ENCODE measurements at places on chromosomes 1 and 21. TPM values are rescaled to one million over a fixed set of nuclear protein-coding genes. Genes with fewer than 3 reads are reported as not detected.

- no peak for DNase-seq
These were observed 53.1 kb downstream of the TNR start for GRCh38 chr1:175690298-175690697.

The NFASC gene
- 3.8 TPM for total RNA-seq

GRCh38 chr1:173553312-173553711 is 49.6 kb downstream of the SLC9C2 start:
- no peak for DNase-seq

- DNase-seq: no peak
These were observed 15.1 kb upstream of the PADI3 start for GRCh38 chr1:17233675-17234320.

GRCh38 chr1:233993651-233994050 is 89.2 kb downstream of the SLC35F3 start:
- DNase-seq: no peak

The RHCE gene
- total RNA-seq: 2.4 TPM

The TNFRSF25 gene
- 104 TPM for total RNA-seq

DNA sequence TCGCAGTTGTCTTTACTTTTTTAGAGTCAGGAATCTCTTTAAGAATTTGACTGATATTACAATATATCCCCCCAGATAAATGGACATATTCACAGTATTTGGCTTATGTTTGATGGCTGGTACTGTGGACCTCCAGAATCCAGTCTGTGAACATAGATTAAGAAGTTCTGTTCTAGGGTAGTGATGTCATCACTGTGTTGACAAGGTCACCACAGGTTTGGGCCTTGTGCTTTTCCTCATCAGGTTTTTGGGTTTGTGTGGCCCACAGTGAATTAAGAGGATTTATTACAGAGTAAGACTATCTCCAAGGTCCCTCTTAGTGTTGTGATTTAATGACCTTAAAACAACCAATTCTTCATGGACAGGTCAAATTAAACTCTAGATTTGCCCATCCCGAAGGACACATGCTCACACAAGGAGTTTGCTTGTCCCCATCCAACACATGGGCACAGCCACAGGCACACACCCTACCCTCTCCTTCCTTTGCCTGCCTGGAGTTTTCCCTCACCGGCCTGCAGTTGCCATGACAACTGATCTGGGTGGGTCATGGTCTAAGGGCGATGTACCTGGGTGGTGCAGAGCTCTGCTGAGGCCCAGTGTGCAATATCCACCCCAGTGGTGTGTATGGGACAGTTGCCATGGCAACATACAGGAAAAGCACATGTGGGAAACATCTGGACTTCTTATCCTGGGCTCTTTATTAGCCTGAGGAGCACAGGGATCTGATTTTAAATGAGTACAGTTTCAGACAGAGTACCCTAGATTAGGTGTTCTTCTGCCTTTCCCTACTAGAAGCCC is 98.6 kb downstream of the NAV1 start:
- DNase-seq: peak; percentile 43

GRCh38 chr1:34681480-34682451 is 73.1 kb upstream of the GJB5 start:
- DNase-seq: peak; percentile 75

The ST6GALNAC5 gene
- total RNA-seq: 0.87 TPM

- DNase-seq: no peak
These were observed 175.0 kb downstream of the CTH start for GRCh38 chr1:70586046-70586445.

GRCh38 chr1:162110910-162111309 is 41.4 kb downstream of the NOS1AP start:
- DNase-seq: no peak

The PRELP gene
- total RNA-seq: 0.13 TPM

DNA sequence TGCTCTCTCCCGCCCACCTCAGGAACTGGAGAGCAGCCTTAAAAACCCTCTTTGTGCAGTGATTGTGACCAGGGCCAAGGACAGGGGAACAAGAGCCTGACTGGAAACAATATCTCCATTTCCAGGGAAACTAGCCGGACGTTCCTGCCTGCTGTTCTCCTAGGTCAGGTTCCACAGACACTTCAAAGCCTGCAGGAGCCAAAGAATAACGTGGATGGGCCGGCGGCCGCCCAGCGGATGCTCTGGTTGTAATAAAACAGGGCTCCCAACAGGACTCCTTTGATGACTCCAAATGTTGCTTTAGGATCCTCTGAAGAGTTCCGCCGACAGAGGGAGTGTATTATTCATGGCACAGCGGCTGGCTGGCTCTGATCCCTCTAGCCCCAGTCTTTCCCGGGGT is 162.2 kb downstream of the PLXNA2 start:
- no peak for DNase-seq

DNA sequence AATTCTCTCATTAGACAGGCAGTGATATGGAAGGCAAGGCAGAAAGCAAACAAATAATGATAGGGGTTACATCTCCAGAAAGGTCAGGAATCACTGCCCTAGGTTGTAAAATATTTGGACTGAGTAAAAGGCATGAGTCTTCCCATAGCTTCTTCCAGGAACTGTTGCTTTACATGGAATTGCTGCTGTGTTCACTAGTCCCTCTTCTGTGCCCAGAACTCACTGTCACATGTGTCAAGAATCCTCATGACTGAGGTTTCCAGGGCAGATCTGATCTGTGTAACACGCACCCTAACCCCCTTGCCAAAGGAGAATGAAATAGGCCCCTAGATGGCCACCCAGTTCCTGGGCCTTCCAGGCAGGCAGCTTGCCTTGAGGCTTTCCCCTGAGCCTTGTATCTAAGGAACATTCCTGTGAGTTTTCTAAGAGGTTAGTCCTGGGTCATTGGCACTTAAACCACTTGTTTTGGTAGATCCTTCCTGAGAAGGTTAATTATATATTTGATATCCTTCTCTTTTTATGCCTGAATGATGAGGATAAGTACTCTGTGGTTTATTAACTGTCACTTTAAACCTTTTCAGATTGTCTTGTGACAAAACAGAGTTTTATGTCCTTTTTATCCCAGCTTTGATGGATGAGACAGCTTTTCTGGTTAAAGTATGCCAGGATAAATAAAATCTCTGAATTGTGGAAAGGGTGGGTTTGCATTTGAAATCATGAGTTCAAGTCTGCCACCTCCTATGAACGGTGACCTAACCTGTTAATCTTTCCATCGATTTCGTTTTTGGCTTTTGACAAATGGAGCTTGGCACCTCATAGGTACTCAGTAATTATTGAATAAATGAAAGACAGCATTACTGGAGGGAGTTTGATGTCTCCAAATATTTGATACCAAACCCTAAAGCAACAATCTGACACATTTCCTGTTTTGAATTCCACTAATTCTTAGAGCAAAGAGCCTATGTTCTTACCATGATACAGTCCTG is 163.3 kb downstream of the DHRS3 start:
- no peak for DNase-seq

The RGS13 gene
- total RNA-seq: not detected

DNA sequence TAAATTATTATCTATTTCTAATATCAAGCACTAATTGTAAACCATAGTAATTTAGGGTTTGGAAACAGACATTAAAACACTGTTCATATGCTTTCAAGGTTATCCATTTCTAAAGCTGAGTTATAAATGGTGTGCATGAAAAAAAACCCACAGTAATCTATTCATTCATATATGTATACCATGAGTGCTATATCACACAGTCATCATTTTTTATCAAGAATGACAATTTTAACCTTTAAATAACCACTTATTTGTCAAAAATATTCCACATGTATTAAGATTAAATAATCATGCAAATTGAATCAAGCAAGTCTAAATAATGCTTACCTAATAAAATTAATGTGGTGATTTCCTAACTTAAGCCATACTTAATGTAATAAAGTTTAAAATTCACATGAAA is 6.0 kb downstream of the ZSWIM5 start:
- DNase-seq: no peak

GRCh38 chr1:220294846-220295301 is 22.6 kb upstream of the RAB3GAP2 start:
- no peak for DNase-seq

The SPRR2G gene
- not detected for total RNA-seq

DNA sequence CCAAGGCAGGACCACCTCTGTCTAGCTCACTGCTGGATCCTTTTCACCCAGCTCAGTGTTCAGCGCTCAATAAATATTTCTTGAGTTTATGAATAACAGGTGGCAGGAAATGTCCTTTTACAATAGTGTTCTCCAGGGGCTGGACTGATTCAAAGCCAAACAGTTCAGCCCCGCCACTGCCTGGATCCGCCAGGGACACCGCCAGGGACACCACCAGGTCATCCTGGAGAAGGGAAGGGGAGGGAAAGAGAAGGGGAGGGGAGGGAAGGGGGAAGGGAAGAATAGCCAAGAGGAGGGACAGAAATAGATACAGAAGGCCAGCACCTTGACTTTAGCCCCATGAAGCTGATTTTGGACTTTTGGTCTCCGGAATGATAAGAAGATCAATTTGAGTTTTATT is 255.6 kb downstream of the GRIK3 start:
- DNase-seq: no peak

DNA sequence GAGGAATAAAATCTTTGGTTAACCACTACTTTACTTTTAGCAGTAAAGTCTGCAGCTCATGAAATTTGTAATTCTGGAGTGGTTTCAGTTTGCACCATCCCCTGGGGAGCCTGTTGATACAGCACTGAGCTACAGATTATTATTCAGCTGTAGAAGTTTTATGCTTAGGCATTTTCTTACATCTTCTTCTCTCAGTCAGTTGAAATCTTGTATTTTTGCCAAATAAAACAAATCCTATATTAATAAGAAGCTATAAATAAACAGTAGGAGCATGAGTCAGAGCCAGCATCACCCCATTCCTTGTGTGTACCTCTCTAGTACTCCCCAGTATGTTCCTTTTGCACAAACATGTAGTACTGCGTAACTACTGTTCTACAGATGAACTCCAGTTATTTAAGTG is 118.9 kb downstream of the ATF6 start:
- no peak for DNase-seq

The RBM11 gene
- 4.8 TPM for total RNA-seq

The NPL gene
- total RNA-seq: 4.8 TPM

The PLA2G2F gene
- total RNA-seq: not detected

- no peak for DNase-seq
These were observed 34.6 kb upstream of the APOBEC4 start for GRCh38 chr1:183687546-183688304.

- DNase-seq: no peak
These were observed 33.6 kb upstream of the RAB4A start for GRCh38 chr1:229237320-229237719.

The PROX1 gene
- 7.2 TPM for total RNA-seq

The HOOK1 gene
- total RNA-seq: 8.2 TPM

The FAM43B gene
- total RNA-seq: 1.7 TPM

DNA sequence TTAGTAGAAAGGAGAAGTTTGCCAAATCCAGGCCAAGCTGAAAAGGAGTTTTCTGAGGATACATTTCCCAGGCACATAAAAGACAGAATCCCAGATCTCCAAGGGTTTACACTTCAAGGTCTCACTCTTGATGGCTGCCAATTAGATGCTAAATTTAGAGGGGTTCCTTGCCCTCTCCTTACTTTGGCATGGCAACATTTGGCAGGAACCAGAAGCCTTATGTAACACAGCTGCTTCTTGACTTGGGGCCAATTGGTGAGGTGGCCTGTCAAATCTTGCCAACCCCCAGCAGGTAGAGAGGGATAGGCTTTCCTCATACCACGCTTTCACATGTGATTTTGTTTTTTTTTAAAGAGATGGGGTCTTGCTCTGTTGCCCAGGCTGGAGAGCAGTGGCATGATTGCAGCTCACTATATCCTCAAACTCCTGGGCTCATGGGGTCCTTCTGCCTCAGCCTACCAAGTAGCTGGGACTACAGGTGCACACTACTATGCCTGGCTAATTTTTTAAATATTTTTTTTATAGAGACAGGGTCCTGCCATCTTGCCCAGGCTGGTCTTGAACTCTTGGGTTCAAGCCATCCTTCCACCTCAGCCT is 25.2 kb upstream of the NKAIN1 start:
- no peak for DNase-seq

- DNase-seq: no peak
These were observed 229.3 kb downstream of the USH2A start for GRCh38 chr1:216193839-216194443.

The AVPR1B gene
- not detected for total RNA-seq

GRCh38 chr1:192559115-192560006 is 16.2 kb upstream of the RGS1 start:
- DNase-seq: no peak

DNA sequence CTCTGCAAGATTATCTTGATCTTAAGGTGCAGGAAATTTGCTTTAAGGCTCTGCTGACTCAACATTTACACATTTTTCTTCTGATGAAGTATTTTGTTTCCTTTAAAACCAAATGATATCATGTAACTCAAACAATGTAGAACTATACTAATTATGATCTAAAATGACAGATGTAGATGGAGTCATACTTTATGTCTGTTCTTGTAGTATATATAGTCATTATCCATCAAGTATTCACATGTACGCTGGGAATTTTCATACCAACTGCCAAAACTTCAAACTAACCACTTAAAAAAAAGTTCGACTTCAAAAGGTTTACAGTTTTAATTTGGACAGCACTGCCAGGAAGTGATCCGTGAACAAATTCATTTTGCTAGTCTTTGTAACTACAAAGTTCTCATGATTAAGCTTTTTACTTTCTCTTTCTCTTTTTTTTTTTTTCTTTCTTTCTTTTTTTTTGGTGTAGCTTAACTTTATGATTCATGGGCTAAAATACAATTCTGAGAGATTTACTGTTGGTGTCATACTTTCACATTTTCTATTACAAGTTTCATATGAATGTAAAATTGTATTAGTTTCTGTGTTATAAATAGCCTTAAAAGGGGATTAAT is 509.0 kb upstream of the CXADR start:
- DNase-seq: no peak

The CRP gene
- total RNA-seq: not detected

DNA sequence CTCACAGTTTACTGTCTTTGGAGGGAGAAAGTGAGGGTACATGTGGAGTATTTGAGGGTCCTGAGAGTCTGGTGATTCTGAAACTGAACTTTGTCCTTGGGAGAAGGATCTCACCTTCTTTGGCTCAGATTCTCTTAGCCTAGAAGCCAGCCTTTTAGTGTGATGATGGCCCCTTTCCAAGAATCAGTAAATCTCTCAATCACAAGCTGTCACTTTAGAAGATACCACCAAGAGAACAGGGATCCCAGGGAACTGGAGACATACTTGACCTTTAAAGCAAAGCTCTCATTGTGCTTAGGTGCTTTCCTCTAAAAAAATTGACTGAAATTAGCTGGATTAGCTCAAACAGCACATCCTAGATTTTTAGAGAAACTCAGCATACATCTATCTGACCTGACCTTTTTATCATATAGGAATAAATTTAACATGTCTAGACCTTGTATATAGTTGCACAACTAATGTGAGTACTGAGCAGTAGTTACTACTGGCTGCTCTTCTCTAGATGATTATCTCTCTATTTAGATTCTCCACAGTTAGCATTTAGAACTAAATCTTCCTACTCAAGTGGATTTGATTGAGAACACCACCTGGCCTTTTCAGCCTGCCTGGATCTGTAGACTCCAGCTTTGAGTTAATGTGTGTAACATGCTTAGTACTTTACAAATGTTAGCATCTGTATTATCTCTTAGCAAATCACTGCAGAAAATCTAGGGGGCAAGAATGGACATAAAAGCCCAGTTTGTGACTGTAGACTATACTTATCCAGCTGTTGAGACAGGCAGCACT is 157.7 kb downstream of the MAST2 start:
- DNase-seq: no peak
